ENCODE measurements at places on chromosomes 12 and 14.

GRCh38 chr12:71556875-71557274 lies 106.8 kb downstream of the ZFC3H1 start:
- DNase-seq: peak; percentile 73

DNA sequence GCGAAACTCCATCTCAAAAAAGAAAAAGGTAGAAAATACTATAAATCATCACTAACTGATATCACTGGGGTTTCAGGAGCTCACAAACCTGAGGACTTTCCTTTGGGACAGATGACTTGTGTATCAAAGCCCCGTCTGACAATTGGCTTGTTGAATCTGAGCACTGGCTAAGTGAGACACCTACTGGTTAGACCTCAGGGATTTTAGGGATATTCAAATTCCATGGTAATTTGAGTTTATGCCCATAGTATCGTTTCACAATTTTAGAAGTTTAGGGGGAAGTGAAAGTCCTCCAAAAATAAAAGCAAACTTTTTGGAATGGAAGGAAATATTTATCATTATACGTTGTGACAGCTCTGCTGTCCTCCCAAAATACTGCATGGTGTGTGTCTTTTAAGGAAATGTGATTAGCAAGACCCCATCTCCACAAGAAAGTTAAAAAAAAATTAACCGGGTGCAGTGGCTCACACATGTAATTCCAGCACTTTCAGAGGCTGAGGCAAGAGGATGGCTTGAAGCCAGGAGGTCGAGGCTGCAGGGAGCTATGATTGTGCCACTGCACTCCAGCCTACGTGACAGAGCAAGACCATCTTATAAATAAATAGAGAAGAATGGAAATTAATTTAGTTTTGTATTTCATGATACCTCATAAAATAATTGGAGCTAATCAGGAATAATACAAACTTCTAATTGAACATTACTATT lies 49.2 kb downstream of the FBXL14 start:
- no peak for DNase-seq

- no peak for DNase-seq
These were observed 2.8 kb downstream of the MAP4K5 start for GRCh38 chr14:50529288-50530179.

GRCh38 chr14:104680806-104681688 lies 8.4 kb upstream of the INF2 start:
- peak; percentile 84 for DNase-seq

- DNase-seq: no peak
These were observed 3.8 kb upstream of the ARHGAP9 start for GRCh38 chr12:57483466-57483865.

DNA sequence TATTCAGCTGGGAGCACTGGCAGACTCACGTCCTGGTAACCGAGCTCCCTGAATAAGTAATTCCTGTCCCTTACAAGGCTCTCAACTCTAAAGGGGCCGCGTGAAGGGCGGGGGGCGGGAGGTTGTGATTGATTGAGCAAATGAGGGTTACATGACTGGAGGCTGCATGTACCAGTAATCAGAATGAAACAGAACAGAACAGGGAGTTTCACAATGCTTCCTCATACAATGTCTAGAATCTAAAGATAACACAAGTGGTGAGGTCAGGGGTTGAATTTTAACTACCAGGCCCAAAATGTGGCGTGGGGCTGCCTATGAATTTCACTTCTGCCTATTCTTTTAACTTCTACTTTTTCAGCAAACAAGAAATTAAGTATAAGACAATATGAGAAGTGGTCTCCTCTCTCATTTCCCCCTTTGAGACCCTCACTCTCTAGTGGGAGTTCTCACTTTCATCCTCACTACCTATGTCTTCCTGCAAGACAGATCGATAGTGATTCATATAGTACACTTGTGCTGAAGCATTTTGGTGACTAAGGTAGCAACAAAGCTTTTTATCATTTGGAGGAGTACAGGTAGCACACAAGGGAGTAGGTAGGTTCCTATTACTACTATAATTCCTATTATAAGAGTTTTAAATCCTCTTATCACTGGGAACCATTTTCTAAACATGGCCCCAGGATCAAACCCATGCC lies 239.8 kb downstream of the KTN1 start:
- no peak for DNase-seq

- no peak for DNase-seq
These were observed 91.1 kb downstream of the SRRM4 start for GRCh38 chr12:119072440-119072839.

DNA sequence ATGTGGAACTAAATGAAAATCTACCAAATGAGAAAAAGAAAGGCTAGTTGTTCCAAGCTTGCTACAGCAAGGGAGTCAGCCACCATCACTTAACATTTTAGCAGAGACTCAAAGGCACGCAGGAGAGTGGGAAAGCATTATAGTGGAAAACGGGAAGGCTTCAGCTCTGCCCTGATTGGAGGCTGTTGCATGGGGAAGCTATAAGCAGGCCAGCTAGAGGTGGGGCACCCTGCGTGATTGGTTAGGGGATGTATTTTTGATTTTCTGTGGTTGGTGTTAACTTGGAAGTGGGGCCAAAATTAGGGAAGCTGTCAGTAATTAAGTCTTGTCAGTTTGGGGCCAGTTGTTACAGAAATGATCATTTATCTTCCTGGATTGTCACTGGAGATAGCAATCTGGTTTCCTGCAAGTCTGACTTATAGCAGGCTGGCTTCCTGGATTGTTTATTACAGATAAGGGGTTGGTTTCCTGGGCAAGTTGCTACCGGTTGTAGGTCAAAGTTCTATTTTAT lies 93.9 kb downstream of the FAR2 start:
- DNase-seq: no peak

GRCh38 chr14:56608689-56609088 lies 29.1 kb downstream of the TMEM260 start:
- no peak for DNase-seq

Measured in stromal cell of bone marrow (primary cell).